ENCODE measurements at places on chromosomes 11 and 22. TPM values are rescaled to one million over a fixed set of nuclear protein-coding genes. Genes with fewer than 3 reads are reported as not detected.

The MMP11 gene
- 0.36 TPM for total RNA-seq

The TRAPPC4 gene
- total RNA-seq: 60.8 TPM

The SPTY2D1 gene
- total RNA-seq: 13.5 TPM

The CASP5 gene
- total RNA-seq: not detected

The IGSF22 gene
- total RNA-seq: not detected

The TTC9C gene
- 30.7 TPM for total RNA-seq

The OR9G4 gene
- not detected for total RNA-seq

The OR5B21 gene
- total RNA-seq: not detected

The DCUN1D5 gene
- total RNA-seq: 63.5 TPM

The RFPL3 gene
- total RNA-seq: not detected

The HTATIP2 gene
- 207 TPM for total RNA-seq

The FOLH1 gene
- total RNA-seq: not detected
